ENCODE measurements at places on chromosomes 3 and 15. TPM values are rescaled to one million over a fixed set of nuclear protein-coding genes. Genes with fewer than 3 reads are reported as not detected.

The CFAP161 gene
- not detected for total RNA-seq

The KBTBD8 gene
- 0.48 TPM for total RNA-seq

The POPDC2 gene
- total RNA-seq, result 0.18 TPM

The RBP2 gene
- not detected for total RNA-seq

The FHIT gene
- total RNA-seq, result 0.64 TPM

The ARHGEF26 gene
- 6.7 TPM for total RNA-seq

The MRAS gene
- total RNA-seq, result 10.2 TPM

The KLHL40 gene
- not detected for total RNA-seq

The C3orf33 gene
- total RNA-seq, result 7.5 TPM

The SLC38A3 gene
- total RNA-seq, result 0.20 TPM

The FAM107A gene
- 0.13 TPM for total RNA-seq

The GPR27 gene
- total RNA-seq, result 2.5 TPM

The PDE8A gene
- total RNA-seq, result 28.3 TPM

The DPPA2 gene
- not detected for total RNA-seq

The KIF7 gene
- 5.6 TPM for total RNA-seq

The FYTTD1 gene
- 27.2 TPM for total RNA-seq

The LCMT2 gene
- total RNA-seq, result 6.3 TPM

The NOX5 gene
- total RNA-seq, result 0.41 TPM

The SEMA6D gene
- total RNA-seq, result not detected

The TTC21A gene
- total RNA-seq, result 1.9 TPM

The CCDC13 gene
- 0.60 TPM for total RNA-seq

The SLC27A2 gene
- 42.0 TPM for total RNA-seq

The FSD2 gene
- total RNA-seq, result 0.13 TPM

The STRC gene
- 0.19 TPM for total RNA-seq

The FOXL2NB gene
- total RNA-seq, result 0.95 TPM

The COLQ gene
- total RNA-seq, result 0.80 TPM

The TMEM266 gene
- total RNA-seq, result 0.17 TPM

The LYZL4 gene
- not detected for total RNA-seq

The CCDC174 gene
- 13.6 TPM for total RNA-seq

The TPM1 gene
- 408 TPM for total RNA-seq

The CLCN2 gene
- total RNA-seq, result 5.5 TPM

The CCR3 gene
- not detected for total RNA-seq

The WWTR1 gene
- total RNA-seq, result 115 TPM

The CCRL2 gene
- total RNA-seq, result not detected

The KLF15 gene
- total RNA-seq, result 0.11 TPM

The MESP2 gene
- total RNA-seq, result 0.95 TPM

The NEK10 gene
- 1.2 TPM for total RNA-seq

The ZNF621 gene
- total RNA-seq, result 7.8 TPM

The COL6A5 gene
- not detected for total RNA-seq

The KCNMB2 gene
- total RNA-seq, result not detected

The C3orf70 gene
- not detected for total RNA-seq

The PLIN1 gene
- 0.11 TPM for total RNA-seq

The COPS2 gene
- 58.5 TPM for total RNA-seq

The SLC28A2 gene
- not detected for total RNA-seq

Measured in A549 treated with ZK216348 at 1 μM for 4 hours (cell line).